Central memory CD4-positive, alpha-beta T cell (primary cell): ENCODE measurements at places on chromosomes 3 and 15.

DNA sequence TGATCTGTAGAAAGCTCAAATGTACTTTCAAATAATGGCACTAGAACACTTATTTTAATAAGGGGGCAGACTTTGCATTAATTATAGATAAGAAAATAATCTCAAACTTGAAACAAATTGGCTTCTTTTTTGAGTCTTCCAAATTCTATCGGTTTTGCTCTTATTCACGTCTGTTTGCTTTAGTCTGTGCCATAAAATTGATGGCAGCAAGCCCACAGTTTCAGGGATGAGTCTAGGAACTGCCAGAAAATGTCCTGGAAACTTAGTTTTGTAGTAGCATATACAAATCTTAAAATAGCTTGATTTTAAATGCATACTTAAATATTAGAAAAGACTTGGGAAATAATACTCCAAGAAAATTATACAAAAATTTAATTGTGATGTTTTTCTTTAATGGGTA, 39.7 kb downstream of the BCHE start:
- no peak for DNase-seq

- no peak for DNase-seq
These were observed 46.6 kb downstream of the DPP8 start for GRCh38 chr15:65470866-65471265.

DNA sequence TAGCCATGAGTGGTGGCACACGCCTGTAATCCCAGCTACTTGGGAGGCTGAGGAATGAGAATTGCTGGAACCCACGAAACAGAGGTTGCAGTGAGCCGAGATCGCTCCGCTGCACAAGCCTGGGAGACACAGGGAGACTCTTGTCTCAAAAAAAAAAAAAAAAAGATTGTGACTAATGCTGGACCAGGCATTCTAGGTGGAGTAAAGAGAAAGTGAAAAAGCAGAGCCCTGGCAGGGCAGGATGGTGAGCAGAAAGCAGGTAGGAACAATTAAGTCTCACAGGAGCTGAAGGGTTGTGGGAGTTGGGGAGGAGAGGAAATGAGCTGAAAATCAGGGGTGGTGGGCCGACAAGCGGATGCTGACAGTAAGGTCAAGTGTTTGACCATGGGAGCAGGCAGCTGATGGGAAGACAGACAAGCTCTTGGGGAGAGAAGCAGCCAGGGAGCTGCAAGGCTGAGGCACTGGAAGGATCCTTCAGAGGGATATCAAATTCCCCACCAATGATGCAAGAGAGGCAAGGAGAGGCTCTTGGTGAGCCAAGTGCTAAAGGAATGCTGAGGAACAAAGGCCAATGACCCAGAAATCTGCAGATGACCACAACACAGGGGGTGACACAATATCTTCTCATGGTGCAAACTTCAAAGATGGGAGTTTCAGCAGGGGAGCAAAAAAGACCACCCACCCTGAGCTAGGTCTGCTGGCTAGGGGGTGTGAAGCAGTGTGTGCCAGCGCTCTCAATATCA, 251.1 kb downstream of the ULK4 start:
- DNase-seq = no peak

- DNase-seq = no peak
These were observed 2.8 kb downstream of the LOXL1 start for GRCh38 chr15:73928971-73929627.

- DNase-seq = no peak
These were observed at the start of gene HCN4 for GRCh38 chr15:73368301-73369136. TSS of gene HCN4 (minus strand) at chr15:73368958. CDS start at chr15:73368270, 688 bp downstream.

DNA sequence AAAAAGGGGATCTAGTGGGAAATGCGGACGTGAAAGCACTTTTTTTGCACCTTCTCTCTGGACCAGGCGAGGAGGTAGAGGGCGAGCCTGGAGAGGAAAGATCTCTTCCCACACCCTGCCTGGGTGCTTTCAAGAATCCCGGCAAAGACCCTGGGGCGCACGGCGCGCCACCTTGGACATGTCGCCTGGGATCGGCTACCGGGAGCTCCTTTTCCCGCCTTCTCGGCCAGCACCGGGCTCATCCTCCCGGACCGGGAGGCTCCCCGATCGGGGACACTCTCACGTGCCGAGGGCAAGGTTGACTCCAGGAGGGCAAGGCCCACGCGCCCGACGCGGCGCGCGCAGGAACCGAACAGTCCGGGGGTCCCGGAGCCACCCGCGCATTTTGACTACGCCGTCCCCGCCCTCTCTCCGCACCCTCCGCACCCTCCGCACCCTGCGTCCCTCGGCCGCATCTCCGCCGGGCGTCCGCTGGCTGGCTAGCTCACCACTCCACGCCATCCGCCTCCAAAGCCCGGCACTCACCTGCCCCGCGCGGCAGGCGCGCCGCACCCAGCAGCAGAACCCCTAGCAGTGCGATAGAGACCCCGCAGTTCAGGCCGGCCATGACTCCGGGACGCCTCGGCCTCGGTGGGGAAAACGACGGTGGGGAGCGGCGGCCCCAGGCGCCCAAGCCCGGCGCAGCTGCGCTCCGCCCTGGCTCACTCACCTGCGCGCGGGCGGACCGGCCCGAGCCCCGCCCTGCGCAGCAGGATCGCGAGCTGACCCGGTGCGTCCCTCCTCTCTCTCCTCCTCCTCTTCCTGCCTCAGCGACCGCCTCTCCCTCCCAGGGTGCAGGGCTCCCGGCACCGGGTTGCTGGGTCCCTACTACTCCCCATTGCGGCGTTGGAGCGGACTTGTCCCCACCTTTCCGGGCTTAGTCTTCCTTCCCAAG, at the start of gene CDCP1:
CDCP1 (minus strand) TSS at position 698 of the 934 bp plus-strand sequence; CDS start at position 607, 91 bp downstream.
- DNase-seq = no peak

DNA sequence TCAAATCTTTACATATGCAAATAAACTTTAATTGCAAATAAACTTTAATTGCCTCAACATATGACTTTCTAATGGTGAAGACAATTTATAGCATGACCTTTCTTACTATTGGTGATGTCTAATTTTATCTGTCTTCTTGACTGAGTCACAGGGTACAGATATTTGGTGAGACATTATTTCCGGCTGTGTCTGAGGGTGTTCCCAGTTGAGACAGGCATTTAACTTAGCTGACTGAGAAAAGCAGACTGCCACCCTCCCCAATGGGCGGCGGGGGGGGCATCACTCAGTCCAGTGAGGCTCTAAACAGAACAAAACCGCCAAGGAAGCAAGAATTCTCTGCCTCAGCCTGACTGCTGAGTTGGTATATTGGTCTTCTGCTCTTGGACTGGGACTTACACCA, 160.0 kb downstream of the TBL1XR1 start:
- no peak for DNase-seq

- peak; percentile 13 for DNase-seq
These were observed 222.8 kb downstream of the FOXP1 start for GRCh38 chr3:71360764-71361163.

DNA sequence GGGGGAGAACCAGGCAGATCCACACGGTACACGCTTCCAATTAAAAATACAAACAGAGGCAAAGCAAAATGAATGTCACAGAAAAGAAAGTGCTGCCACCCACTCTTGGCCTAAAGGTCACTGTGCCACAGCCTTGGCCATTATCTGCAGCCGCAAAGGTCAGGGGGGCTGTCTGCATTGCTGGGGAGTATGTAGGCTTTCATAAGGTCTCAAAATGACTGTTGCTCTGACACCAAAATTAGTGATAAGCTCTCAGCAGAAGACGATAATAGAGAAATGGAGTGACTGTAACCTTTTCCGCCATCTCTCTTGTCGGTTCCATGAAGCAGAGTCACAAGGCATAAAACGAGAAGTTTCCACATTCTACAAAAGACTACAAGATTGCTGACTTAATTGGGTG, 374.2 kb upstream of the ICE2 start:
- DNase-seq = no peak

- no peak for DNase-seq
These were observed 334.8 kb downstream of the ERC2 start for GRCh38 chr3:56133423-56133822.

- no peak for DNase-seq
These were observed 5.4 kb upstream of the FBN1 start for GRCh38 chr15:48650931-48651330.

- DNase-seq = no peak
These were observed 123.9 kb downstream of the OXNAD1 start for GRCh38 chr3:16388850-16389441.

DNA sequence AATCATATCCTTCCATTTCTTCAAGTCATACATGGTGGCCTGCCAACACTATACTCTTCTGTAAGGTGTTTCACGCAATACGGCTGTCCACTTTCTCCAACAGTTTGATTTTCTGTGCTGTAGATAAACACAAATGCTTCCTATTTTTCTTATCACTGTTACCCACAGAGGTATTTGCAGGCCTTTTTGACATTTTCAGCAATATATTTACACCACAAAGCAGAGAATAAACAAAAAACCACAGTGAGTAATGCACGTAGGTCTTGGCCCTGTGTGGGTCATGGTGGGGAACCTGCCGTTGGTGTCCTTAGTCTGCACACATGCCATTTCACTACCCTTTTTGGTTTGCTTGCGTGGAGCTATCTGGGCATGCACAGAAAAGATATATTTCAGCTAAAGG, 59.5 kb downstream of the LRRC28 start:
- DNase-seq = no peak

DNA sequence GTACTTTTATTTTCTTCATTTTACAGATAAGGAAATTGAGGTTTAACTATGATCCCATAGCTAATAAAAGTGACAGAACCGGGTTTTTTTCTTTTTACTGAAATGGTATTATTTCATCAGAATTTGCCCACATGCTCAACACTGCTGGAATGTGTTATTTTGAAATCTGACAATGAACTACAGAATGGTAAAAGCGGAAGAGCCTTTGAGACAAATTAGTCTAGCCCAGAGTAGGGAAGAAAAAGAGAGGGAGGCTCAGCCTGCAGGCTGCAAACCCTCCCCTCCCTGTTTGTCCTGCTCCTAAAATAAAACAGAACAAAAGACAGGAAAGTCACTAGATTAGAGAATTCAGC, 100.3 kb upstream of the LIPC start:
- DNase-seq = no peak

- no peak for DNase-seq
These were observed 171.9 kb downstream of the FMN1 start for GRCh38 chr15:33022629-33023028.

- no peak for DNase-seq
These were observed 210.0 kb upstream of the PEX5L start for GRCh38 chr3:180246688-180247195.

DNA sequence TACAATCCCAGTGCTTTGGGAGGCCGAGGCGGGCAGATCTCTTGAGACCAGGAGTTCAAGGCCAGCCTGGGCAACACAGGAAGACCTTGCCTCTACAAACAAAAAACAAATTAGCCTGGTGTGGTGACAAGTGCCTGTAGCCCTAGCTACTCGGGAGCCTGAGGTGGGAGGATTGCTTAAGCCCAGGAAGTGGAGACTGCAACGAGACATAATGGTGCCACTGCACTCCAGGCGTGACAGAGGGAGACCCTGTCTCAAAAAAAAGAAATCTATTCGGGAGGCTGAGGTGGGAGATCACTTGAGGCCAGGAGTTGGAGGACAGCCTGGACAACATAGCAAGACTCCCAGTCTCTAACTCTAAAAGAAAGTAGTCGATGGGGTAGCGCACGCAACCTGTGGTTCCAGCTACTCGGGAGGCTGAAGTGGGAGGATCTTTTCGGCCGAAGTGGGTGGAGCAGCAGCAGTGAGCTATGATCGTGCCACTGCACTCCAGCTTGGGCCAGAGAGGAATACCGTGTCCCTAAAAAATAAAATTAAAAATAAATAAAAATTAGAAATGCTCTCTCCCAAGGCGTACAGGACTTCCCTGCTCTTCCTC, 775 bp downstream of the C3orf33 start:
- peak; percentile 1 for DNase-seq
